Natural killer cell treated with Interleukin-12 subunit alpha and Interleukin-12 subunit beta and Interleukin-15 and Interleukin-18, amount 100 ng/mL, for 72 hours (primary cell): ENCODE measurements at places on chromosomes 1 and 21.

DNA sequence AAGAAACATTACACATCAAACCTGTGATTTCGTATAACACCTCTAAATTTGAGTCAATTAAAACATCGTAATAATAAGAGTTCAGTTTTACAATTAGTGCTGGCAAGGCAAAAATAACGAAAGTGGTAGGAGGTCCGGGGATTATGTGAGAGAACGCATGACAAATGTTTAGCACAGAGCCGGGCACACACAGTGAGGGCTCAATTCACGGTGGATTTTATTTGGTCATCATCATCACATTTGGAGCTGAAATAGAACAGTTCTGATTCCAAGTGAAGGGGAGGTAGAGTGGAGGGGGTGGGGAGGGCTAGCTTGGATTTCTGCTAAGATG is 20.0 kb downstream of the H3-3A start:
- peak overlapping the region; percentile 73 for H3K27ac ChIP-seq
- DNase-seq: no peak
- H3K4me3 ChIP-seq: peak overlapping the region; percentile 82
- no peaks in the 10 kb centered on the region for H3K27me3 ChIP-seq

- no peaks in the 10 kb centered on the region for H3K36me3 ChIP-seq
- H3K4me1 ChIP-seq: no peaks in the 10 kb centered on the region
- no peak overlapping the region for H3K27ac ChIP-seq
- no peak for DNase-seq
- no peak overlapping the region for H3K4me3 ChIP-seq
- H3K27me3 ChIP-seq: no peaks in the 10 kb centered on the region
Measured at GRCh38 chr1:4626061-4626460, 28.3 kb upstream of the AJAP1 start.

- no peak overlapping the region for H3K27ac ChIP-seq
- H3K27me3 ChIP-seq: peaks cover 14% of the 10 kb centered on the region
- DNase-seq: no peak
- H3K36me3 ChIP-seq: no peaks in the 10 kb centered on the region
- no peak overlapping the region for H3K4me3 ChIP-seq
Measured at GRCh38 chr1:31575369-31576140, 760 bp upstream of the TINAGL1 start.

GRCh38 chr1:53350853-53351767 is 23.2 kb upstream of the LRP8 start:
- H3K27me3 ChIP-seq: no peaks in the 10 kb centered on the region
- H3K36me3 ChIP-seq: no peaks in the 10 kb centered on the region
- H3K4me3 ChIP-seq: no peak overlapping the region
- peaks cover 3% of the 10 kb centered on the region for H3K4me1 ChIP-seq
- no peak for DNase-seq

- no peak for DNase-seq
- H3K27me3 ChIP-seq: peaks cover 28% of the 10 kb centered on the region
Measured at GRCh38 chr1:114854693-114855320, at the start of gene SYCP1. Gene SYCP1, plus strand, starts transcription at chr1:114854863. Its CDS starts 602 bp downstream, at chr1:114855465.

- no peak for DNase-seq
- H3K4me1 ChIP-seq: peaks cover 39% of the 10 kb centered on the region
- H3K4me3 ChIP-seq: peak overlapping the region; percentile 91
- no peaks in the 10 kb centered on the region for H3K36me3 ChIP-seq
- H3K27me3 ChIP-seq: peaks cover 21% of the 10 kb centered on the region
Measured at GRCh38 chr1:93678946-93679480, 2.6 kb downstream of the BCAR3 start.

GRCh38 chr1:107414550-107414949 is 273.7 kb downstream of the NTNG1 start:
- H3K27ac ChIP-seq: no peak overlapping the region
- no peaks in the 10 kb centered on the region for H3K4me1 ChIP-seq
- no peak overlapping the region for H3K4me3 ChIP-seq
- peaks cover 17% of the 10 kb centered on the region for H3K27me3 ChIP-seq
